Putamen (tissue), 1 donor: ENCODE measurements at places on chromosomes 1 and 21.

DNA sequence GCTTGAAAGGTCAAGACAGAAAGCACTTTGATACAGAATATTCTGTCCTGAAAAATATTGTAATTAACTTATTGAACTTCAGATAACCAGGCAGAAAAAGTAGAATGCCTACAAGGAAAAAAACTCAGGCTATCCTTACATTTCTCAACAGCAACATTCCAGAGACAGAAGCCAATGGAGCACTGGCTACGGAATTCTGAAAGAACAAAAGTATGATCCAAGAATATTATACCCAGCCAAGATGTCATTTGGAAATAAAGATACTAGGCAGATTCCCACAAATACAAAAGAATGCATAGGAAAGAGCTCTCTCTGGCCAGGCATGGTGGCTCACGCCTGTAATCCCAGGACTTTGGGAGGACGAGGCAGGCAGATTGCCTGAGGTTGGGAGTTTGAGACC, 5.8 kb upstream of the PPT1 start:
- no peak for DNase-seq

DNA sequence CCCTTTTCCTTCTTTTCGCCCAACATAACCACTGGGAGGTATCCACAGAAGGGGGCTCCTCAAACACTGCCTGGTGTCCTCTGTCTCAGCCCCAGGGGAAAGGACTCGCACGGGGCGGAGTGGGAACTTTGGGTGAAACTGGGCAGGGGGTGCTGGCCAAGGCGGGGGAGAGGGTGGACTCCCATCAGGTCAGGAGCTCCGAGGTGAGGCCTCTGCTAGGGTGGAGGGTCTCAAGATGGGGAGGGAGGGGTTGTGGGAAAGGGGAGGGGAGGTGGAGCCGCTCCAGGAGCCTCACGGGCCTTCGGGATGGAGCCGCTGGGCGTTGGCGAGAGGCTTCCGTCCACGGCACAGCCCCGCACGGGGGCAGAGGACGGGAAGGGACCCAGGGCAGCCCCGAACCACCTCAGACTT, 43.2 kb upstream of the POFUT2 start:
- DNase-seq, result no peak

DNA sequence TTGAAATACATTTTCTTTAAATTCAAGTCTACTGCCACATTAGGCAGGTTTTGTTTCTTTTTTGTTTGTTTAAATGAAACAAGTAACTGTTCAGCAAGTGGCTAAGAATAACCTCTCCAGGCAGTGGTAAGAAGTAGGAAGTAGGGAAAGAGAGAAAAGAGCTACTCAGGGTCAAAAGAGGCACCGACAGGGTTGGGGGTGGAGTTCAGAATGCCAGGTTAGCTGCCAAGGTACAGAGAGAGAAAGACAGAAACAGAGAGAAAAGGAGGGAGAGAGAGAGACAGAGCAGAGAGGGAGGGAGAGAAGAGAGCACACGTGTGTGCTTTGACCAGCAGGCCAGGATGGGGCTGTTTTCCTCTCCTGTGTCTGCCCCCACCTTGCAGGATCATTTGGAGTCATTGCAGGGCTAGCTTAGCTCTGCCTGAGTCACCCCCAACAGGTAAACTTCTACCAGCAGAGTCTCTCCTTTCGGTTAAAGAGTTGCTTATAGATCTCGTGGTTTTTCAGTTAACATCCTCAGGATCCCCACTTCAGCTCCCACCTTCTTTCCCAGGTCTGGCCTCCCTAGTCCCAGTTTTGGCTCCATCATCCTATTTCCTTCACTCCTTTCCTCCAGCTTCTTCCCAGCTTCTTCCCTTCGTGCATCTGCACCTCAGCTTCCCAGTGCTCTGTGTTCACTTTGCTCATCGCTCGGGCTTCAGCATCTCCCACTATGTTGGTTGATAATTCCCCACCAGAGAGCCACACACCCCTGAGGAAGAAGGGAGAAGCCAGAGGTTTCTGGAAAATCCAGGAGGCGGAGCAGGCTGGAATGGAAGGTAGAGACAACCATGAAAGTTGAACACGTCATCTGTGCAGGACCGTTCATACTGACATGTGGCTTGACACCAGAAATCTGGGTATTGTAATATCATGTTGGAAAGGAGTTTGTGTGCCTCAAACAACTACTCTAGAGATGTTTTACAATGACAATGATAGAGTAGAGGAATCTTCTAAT, 21.8 kb upstream of the RAB4A start:
- DNase-seq, result no peak

GRCh38 chr1:36253161-36253862, 29.1 kb downstream of the THRAP3 start:
- peak; percentile 4 for DNase-seq

GRCh38 chr1:47682786-47683350, 245.0 kb downstream of the FOXD2 start:
- DNase-seq, result no peak

DNA sequence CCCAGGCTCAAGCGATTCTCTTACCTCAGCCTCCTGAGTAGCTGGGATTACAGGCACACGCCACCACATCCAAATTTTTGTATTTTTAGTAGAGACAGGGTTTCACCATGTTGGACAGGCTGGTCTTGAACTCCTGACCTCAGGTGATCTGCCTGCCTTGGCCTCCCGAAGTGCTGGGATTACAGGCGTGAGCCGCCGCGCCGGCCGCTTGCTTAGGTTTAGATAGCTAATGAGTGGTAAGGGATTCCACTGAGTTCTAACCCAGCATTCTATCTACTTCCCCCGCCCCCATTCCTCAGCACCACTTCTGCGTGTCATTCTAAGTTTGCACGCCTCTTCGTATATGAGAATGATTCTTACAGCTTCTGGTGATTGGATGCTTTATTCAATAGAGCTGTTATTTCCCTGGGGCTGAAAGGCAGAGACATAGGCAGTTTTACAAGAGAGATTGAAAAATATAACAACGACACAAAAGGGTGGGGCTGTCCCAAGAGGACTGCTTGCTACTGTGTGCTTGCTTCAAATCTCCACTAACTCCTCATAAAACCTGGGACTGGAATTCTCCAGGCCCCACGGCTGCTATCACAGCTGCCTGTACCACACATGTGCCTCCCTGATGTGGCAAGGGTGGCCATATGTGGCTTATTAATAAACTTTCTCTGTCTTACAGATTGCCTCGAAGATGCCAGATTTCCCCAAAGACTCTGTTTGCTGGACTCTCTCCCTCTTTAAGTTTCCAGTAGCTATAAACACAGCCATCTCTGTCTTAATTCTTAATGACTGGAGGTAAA, 23.7 kb upstream of the GREM2 start:
- no peak for DNase-seq

- DNase-seq, result no peak
Measured at GRCh38 chr1:119374208-119374874, 5.8 kb downstream of the HAO2 start.

DNA sequence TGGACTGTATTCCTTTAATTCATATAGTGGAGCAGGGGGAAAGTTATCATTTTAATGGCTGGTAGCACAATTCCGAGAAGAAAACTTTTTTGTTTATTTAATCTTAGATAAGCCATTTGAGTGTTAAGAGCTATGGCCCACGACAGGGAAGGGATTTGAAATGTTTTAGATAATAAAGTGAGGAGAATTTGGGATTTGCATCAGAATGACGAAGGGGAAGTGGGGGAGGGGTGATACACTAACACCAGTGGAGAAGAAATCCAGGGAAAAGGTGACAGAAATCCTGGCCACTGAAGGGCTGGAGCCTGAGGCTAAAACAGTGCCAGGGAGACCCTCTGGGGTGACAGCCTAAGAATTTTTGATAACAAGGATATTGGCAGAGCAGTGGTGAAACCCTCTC, 21.0 kb downstream of the LEPR start:
- DNase-seq, result no peak

DNA sequence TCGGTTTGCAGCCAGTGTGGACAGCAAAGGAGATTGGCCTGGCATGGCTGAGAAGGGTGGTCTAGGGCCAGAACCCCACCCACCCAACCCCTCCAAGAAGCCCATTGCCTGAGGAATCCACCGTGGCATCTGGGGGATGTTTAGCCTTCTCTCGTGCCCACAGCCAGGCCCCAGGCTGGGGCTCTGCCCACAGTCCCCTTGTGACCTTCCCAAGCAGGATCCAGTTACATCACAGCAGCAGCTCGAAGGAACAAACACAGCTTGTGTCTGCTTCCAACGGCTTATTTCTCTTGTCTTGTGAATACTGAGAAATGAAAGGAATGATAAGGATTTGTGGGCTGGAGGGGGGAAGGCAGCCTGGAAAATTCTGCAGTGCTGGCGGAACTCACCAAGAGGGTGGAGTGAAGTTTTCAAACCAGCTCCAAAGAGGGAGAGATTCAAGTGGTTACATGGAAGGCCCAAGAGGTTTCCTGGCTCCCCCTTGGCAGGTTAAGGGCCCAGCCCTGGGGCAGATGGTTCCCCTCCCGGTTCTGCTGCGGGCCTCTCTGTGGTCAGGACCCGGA, 61.6 kb downstream of the DHRS3 start:
- DNase-seq, result peak; percentile 42

GRCh38 chr1:33841494-33841893, 22.4 kb upstream of the HMGB4 start:
- DNase-seq, result no peak

GRCh38 chr1:245129319-245130240, 25.2 kb upstream of the KIF26B start:
- no peak for DNase-seq

GRCh38 chr1:1407636-1408318, 684 bp upstream of the MRPL20 start:
- no peak for DNase-seq

- no peak for DNase-seq
Measured at GRCh38 chr1:25104932-25105561, 127.3 kb downstream of the SYF2 start.

GRCh38 chr1:10776190-10776905, 20.1 kb downstream of the CASZ1 start:
- peak; percentile 14 for DNase-seq

GRCh38 chr1:200166411-200166810, 138.9 kb downstream of the NR5A2 start:
- DNase-seq, result no peak

DNA sequence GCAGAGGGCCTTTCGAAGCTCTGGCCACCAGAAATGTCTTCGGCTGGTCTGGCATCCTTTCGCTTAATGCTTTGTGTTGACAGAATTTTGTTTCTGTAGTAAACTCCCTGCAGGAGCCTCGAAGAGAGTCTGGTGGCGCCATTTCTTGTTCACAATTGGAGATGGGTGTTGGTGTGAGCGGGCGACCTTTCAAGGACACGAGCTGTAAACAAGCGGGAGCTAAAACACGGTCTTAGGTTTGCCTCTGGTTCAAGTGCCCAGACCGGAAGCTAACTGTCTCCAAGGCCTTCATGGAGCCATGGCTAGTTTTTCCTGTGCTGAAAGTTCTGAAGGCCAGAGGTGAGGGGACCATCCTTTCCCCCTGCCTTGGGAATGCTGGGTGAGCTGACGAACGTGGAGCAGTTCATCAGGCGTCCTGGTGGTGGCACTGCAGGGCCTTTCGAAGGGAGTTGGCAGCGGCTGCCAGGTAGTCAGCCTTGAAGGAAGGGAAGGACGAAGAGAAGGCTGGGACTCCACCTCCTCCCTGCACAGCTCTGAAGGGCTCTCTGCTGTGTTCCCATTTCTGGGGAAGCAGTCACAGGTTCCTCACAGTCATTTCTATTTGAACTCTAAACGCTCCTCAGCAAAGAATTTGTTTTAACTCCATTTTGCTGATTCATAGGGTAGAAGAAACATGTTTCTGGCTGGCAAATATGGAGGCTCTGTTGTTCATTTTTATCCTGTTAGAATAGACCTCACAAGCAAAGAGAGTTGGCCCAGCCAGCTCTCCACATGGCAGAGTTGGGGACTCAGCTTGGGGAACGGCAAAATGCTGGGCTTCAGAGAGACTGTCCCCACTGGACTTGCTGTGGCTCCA, 35.2 kb downstream of the URB2 start:
- peak; percentile 78 for DNase-seq

DNA sequence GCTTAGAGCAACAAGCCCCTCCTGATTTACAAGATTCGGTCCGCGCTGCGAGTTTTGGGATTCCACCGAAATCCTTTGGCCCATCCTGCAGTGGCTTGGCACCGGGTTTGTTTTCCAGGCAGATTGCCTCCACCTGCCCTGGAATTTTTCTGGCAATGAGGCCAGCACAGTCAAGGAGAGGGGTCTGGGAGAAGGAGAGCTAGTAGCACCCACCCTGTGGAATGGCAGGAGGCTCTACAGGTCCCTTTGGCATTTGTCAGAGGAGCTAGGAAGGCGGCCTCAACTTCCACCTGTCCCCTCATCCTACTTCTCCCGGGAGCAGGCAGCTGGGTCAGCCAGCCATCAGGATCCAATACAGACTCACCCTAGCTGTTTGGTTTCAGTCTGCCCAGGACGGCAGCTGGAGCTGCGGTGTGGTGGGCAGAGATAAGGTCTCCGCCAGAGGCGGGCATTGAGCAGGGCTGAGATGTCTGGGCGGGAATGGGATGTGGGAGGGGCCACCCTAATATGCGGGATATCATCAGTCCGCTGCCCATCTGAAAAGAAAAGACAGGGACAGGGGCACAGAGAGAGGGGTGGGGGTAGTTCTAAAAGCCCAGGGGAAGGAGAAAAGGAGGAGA, 37.8 kb upstream of the PRELP start:
- DNase-seq, result no peak

DNA sequence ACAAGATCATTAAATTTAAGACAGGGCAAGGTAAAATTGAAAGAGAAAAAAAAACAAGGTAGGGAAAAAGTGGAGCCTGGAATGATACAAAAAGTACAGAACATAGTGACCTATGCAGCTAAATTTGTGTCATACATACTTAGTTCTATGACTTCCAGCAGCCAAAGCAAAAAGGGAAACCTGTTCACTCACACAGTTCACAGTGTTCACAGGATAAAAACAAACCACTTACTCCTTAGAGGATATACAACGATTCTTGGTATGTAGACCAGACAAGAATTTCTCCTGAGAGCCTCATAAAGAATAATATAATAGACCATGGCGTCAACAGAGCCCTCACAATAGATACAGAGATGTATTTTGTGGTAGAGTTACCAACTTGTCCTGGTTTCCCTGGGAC, 27.5 kb downstream of the COA7 start:
- no peak for DNase-seq

- no peak for DNase-seq
Measured at GRCh38 chr1:200179126-200179780, 151.7 kb downstream of the NR5A2 start.

- no peak for DNase-seq
Measured at GRCh38 chr1:201282931-201283829, at the start of gene PKP1. Gene PKP1, plus strand, starts transcription at chr1:201283506. Its CDS starts 197 bp downstream, at chr1:201283703.

- DNase-seq, result no peak
Measured at GRCh38 chr1:85274969-85275453, 1.4 kb downstream of the BCL10 start.

GRCh38 chr1:212678456-212679410, 20.9 kb downstream of the BATF3 start:
- no peak for DNase-seq

DNA sequence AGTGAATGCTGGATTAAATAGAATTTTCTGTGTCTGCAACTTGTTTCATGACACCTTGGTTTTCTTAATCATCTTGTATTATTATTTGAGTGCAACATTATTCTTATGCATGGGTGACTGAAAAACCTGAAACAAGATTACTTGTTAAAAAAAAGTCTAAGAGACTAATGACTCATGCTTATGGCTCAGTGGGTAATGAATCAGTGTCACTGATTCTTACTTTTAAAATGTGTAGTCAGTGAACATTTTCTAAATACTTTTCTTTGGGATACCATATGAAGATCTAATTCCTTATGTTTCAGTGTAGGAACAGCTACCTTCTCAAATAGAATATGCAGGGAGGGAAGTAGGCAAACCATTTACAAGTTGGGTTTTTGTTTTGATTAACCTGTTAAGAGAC, 65.5 kb downstream of the PRKAA2 start:
- DNase-seq, result no peak
